ENCODE measurements at places on chromosomes 3 and 15.

DNA sequence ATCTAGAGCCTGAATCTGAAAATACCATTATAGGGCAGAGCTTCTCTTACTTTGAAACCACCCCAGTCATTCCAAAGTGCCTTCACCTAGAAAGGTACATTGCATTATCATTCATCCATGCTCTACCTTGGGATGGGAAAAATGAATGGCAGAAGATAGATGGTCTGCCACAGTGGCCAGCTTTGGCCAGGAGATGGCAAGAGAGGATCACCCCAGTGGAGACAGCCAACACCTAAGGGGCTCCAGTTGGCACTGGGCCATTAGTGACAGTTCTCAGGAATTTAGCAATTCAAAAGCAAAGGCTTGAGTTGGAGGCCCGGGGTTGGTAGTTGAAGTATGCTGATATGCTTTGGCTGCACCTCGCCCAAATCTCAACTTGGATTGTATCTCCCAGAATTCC lies 253.6 kb upstream of the MRPL3 start:
- DNase-seq: no peak

GRCh38 chr3:18228060-18228459 lies 197.1 kb downstream of the SATB1 start:
- no peak for DNase-seq

- DNase-seq: no peak
These were observed 52.1 kb downstream of the MYO9A start for GRCh38 chr15:72065801-72066200.

GRCh38 chr15:55322467-55322866 lies 3.4 kb downstream of the PIGB start:
- no peak for DNase-seq

- DNase-seq: no peak
These were observed 13.9 kb downstream of the CRYBG3 start for GRCh38 chr3:97835761-97836160.

All from mucosa of descending colon (tissue), 3 donors.